Neuronal stem cell (in vitro differentiated cells): ENCODE measurements at places on chromosomes 2 and 18.

- no peak for DNase-seq
- H3K36me3 ChIP-seq: no peaks in the 10 kb centered on the region
- no peak overlapping the region for H3K4me3 ChIP-seq
- no peaks in the 10 kb centered on the region for H3K4me1 ChIP-seq
These were observed 1565.9 kb upstream of the ACVR2A start for GRCh38 chr2:146278881-146279280.

- H3K27me3 ChIP-seq: no peaks in the 10 kb centered on the region
- no peak overlapping the region for H3K4me3 ChIP-seq
- no peak overlapping the region for H3K27ac ChIP-seq
- no peak for DNase-seq
- H3K4me1 ChIP-seq: peaks cover 2% of the 10 kb centered on the region
These were observed 6.6 kb upstream of the ASAP2 start for GRCh38 chr2:9199716-9200632.

DNA sequence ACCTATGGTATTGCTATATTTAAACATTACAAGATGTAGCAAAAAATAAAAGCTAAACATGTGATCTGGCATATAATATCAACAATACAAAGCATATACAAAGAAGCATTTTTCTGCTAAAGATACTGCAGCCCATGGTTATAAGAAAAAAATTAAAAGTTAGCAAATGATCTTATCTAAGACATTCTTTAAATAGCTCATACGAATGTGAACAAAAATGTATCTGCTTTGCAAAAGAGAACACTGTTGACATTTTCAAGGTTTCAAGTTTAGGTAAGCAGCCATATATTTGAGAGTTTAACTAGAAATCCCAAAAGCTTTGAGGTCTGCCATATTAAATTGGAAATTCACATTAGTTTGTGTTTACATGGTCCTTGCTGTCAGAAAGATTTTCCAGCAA lies 301.0 kb upstream of the SLC39A10 start:
- H3K27ac ChIP-seq: no peak overlapping the region
- H3K36me3 ChIP-seq: no peaks in the 10 kb centered on the region
- H3K4me1 ChIP-seq: no peaks in the 10 kb centered on the region
- H3K4me3 ChIP-seq: no peak overlapping the region
- no peaks in the 10 kb centered on the region for H3K27me3 ChIP-seq
- DNase-seq: no peak

DNA sequence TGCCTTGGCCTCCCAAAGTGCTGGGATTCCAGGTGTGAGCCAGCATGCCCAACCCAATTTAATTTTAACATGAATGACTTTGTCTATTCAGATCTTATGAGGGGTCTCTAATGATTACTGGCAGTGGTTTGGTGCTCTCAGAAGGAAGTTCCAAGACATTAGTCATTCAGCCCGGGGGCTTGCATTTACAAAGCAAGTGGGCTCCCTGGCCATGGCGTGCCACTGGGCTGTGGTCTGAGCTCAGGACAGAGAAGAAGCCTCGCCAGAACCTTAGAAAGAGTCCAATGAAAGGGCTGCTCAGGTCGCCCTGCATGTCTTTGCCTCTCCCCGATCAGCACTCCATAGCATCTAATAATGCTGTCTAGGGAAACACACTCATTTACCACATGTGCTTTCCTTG lies 182.6 kb upstream of the CHAC2 start:
- H3K27ac ChIP-seq: no peak overlapping the region
- H3K36me3 ChIP-seq: no peaks in the 10 kb centered on the region
- DNase-seq: no peak

GRCh38 chr2:165162466-165162865 lies 41.4 kb downstream of the SCN3A start:
- DNase-seq: no peak
- no peaks in the 10 kb centered on the region for H3K4me1 ChIP-seq
- H3K4me3 ChIP-seq: no peak overlapping the region
- H3K27ac ChIP-seq: no peak overlapping the region

GRCh38 chr2:178666458-178666857 lies 140.8 kb downstream of the TTN start:
- no peak overlapping the region for H3K27ac ChIP-seq
- H3K36me3 ChIP-seq: no peaks in the 10 kb centered on the region
- H3K4me3 ChIP-seq: no peak overlapping the region
- H3K27me3 ChIP-seq: no peaks in the 10 kb centered on the region

DNA sequence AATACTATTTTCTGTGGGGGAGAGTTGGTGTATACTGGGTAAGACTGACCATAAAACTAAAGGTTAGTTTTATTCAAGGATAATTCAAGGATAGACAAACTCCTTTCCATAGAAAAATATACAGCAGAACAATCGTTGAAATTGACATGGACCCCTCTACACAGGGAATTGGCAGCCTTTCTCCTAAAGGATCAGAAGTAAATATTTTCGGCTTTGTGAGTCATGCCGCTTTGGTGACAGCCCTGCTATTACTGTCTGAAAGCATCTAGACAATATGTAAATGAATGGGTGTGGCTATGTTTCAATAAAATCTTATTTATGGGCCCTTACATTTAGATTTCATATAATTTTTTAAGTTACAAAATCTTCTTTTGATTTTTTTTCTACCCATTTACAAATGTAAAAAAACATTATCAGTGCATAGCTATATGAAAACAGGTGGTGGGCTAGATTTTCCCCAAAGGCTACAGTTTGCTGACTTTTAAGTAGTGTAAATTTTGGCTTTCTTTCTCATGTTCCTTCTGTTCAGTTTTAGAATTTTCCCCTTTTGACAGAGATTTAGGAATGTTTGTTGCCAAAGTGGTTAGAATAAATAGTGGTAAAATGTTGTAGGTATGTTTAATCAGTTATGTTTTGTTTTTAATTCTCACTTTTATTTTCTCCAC lies 270.6 kb downstream of the DCC start:
- peaks cover 7% of the 10 kb centered on the region for H3K4me1 ChIP-seq
- no peak overlapping the region for H3K27ac ChIP-seq
- DNase-seq: no peak

DNA sequence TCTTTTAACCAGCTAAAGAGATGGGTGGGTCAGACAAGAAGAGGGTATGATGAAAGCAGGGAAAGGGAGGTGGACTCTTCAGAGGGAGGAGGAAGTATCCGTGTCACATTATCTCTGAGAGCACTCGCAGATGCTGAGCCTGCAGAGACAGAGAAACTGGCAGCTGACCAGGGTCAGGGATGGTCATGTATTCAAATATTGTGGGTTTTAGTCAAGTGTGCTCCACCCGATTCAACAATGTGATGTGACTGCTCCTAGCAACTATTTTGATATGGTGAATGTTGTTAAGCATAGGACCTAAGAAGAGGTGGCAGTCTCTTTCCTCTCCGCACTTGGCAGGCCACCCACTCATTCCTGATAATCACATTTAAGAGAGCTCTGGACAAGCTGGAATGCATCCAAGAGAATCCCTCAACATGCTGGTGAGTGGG lies 1.3 kb upstream of the CLIP4 start:
- H3K27me3 ChIP-seq: peaks cover 2% of the 10 kb centered on the region
- no peaks in the 10 kb centered on the region for H3K4me1 ChIP-seq
- no peak for DNase-seq
- H3K36me3 ChIP-seq: no peaks in the 10 kb centered on the region

DNA sequence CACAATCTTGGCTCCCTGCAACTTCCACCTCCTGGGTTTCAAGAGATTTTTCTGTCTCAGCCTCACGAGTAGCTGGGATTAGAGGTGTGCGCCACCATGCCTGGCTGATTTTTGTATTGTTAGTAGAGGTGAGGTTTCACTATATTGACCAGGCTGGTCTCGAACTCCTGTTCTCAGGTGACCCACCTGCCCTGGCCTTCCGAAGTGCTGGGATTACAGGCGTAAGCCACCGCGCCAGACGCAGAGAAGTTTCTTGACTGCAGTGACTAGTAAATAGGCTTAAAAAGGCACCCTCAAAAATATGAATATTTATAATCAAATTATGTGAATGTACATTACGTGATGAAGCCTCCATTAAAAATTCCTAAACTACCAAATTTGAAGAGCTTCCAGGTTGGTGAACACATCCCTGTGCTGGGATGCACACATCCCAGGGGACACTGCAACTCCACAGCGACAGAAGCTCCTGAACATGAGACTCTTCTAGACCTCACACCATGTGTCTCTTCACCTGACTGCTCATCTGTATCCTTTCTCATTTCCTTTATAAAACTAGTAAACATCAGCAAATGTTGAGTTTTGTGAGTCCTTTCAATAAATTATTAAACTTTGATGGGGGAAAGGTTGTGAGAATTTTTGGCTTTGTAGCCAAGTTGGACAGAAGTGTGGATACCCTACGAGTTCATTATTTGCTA lies 203.3 kb upstream of the SPOPL start:
- DNase-seq: no peak
- no peaks in the 10 kb centered on the region for H3K36me3 ChIP-seq
- H3K27me3 ChIP-seq: no peaks in the 10 kb centered on the region
- no peak overlapping the region for H3K27ac ChIP-seq
- H3K4me3 ChIP-seq: no peak overlapping the region

DNA sequence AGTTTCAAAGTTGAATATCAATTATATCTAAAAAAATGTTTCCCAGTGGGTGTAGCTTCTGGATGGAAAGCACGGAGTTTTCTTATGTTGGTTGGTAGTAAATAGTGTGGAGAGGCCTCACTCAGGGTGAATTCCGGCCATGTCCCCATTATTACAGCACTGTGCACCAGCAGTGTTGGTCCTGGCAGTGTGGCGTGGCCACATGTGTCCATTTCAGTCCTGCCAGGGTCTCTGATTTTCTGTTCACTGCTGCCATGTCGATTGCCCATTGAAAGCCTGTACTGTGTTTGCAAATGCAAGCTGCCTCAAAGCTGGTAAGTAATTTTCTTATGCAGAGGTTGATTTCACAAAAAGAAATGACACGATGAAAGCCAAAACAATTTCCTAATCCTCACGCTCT lies 386.2 kb downstream of the GALR1 start:
- no peaks in the 10 kb centered on the region for H3K36me3 ChIP-seq
- DNase-seq: no peak
- no peak overlapping the region for H3K27ac ChIP-seq
- H3K27me3 ChIP-seq: no peaks in the 10 kb centered on the region
- H3K4me1 ChIP-seq: no peaks in the 10 kb centered on the region

GRCh38 chr2:55019526-55020258 lies 30.6 kb downstream of the RTN4 start:
- H3K36me3 ChIP-seq: peaks cover 91% of the 10 kb centered on the region
- no peaks in the 10 kb centered on the region for H3K4me1 ChIP-seq
- H3K27me3 ChIP-seq: no peaks in the 10 kb centered on the region
- H3K27ac ChIP-seq: no peak overlapping the region
- no peak for DNase-seq

- no peak overlapping the region for H3K4me3 ChIP-seq
- peaks cover 6% of the 10 kb centered on the region for H3K4me1 ChIP-seq
- no peaks in the 10 kb centered on the region for H3K27me3 ChIP-seq
- H3K36me3 ChIP-seq: no peaks in the 10 kb centered on the region
- no peak for DNase-seq
- no peak overlapping the region for H3K27ac ChIP-seq
These were observed 23.6 kb upstream of the ZCCHC2 start for GRCh38 chr18:62499263-62499650.

DNA sequence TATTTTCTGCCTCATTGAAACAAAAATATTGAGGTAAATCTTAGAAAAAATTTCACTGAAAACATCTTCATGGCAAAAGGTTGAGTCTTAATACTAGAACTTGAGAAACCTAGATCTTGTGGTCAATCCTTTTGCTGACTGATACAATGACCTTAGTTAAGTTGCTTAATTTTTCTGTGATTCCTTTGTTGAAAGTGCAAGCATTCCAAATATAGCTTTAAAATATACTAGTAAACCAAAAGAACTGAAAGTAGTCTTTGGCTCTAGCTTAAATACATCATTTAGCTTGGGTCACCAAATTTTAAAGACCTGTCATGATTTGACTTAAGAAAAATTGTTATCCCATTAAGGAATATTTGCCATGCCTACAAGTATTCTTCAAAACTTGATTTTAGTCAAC lies 16.7 kb downstream of the BMP10 start:
- no peaks in the 10 kb centered on the region for H3K27me3 ChIP-seq
- no peaks in the 10 kb centered on the region for H3K36me3 ChIP-seq
- H3K27ac ChIP-seq: no peak overlapping the region
- no peak overlapping the region for H3K4me3 ChIP-seq
- H3K4me1 ChIP-seq: no peaks in the 10 kb centered on the region
- no peak for DNase-seq

DNA sequence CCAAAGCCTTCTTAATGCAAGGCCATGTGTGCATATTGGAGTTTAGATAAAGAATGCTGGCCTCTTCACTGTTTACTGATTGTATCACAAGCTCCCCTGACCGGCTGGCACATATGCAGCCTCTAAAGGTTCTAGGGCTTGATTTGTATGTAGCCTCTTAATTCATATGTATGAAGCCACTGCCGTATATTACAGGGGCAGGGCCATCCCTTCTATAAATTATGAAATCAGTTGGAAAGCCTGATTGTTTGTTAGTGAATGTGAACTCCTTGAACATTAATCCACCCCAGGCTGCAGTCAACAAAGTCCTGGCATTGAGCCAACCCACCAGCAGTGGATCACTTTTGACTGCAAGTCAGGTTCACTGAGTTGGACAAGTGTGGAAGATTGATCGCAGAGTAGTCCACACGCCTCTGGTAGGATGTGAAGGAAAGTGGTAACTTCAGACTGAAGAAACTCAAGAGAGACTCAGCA lies 61.6 kb upstream of the PARD3B start:
- H3K27ac ChIP-seq: no peak overlapping the region
- H3K27me3 ChIP-seq: no peaks in the 10 kb centered on the region
- no peaks in the 10 kb centered on the region for H3K4me1 ChIP-seq
- H3K4me3 ChIP-seq: no peak overlapping the region
- H3K36me3 ChIP-seq: no peaks in the 10 kb centered on the region

DNA sequence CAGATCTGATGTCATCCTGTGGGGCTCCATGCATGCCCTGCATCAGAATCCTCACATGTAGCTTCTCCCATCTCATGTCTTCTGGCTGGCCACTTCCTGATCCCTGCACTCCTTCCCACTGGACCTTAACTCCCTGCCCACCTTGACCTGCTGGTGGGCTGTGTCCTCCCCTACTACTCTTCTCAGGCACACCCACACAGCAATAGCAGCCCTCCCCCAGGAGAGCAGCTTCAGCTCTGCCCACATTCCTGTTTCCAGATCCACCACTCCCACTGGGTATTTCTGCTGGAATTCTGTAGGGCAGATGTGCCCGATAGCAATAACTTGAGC lies 137.0 kb upstream of the HS6ST1 start:
- no peaks in the 10 kb centered on the region for H3K36me3 ChIP-seq
- H3K27ac ChIP-seq: no peak overlapping the region
- no peaks in the 10 kb centered on the region for H3K4me1 ChIP-seq
- no peak overlapping the region for H3K4me3 ChIP-seq

- no peak for DNase-seq
- H3K4me1 ChIP-seq: no peaks in the 10 kb centered on the region
- no peaks in the 10 kb centered on the region for H3K36me3 ChIP-seq
- no peaks in the 10 kb centered on the region for H3K27me3 ChIP-seq
- no peak overlapping the region for H3K27ac ChIP-seq
These were observed 132.9 kb downstream of the MYO5B start for GRCh38 chr18:50061876-50062517.

- no peak for DNase-seq
- no peaks in the 10 kb centered on the region for H3K36me3 ChIP-seq
- H3K27me3 ChIP-seq: no peaks in the 10 kb centered on the region
- no peak overlapping the region for H3K4me3 ChIP-seq
- H3K27ac ChIP-seq: no peak overlapping the region
- no peaks in the 10 kb centered on the region for H3K4me1 ChIP-seq
These were observed 1472.3 kb upstream of the CELF4 start for GRCh38 chr18:39037925-39038324.
